ENCODE measurements at places on chromosomes 2 and 18.

DNA sequence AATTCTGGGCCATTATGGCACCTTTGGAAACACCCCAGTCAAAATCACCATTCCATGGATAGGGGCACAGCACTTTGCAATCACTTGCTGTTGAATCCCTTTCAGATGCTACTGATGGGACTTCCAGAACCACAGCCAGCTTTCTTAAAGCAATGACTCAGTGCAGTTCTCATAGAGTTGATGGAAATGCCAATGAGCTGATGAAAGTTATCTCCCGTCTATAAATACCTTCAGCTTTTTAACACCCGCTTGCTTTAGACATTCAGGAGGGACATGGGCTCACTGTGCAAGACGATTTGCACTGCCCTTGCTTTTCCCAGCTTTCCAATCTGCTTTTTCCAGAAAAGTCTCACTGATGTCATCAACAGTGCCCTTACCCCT, 66.7 kb upstream of the RPL31 start:
- DNase-seq, result no peak

DNA sequence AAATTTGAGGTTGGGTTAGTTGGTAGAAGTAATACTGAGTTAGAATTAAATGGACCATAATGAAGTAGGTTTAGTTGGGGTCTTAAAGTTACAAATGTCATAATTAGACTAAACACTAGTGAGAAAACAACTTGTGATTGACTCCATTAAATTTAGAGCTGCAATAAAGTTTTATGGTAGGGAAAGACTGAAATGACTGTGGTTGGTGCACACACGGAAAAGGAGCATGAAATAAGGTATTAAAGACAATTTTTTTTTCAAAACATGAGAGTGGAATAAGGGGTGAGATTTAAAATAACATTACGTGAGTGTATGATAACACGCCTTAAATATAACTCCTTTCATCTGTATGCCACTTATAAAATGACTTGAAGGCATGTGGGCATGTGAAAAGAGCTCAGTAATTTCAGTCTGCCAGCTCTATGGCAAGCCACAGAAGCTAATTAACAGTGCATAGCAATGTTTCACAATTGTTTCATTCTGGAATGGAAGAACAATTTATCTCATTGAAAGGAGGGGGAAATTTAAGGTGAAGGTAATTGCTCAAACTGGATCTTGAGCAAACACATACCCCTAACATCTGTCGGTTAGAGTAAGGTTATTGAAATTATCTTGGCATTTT, 1.4 kb downstream of the FRZB start:
- no peak for DNase-seq

DNA sequence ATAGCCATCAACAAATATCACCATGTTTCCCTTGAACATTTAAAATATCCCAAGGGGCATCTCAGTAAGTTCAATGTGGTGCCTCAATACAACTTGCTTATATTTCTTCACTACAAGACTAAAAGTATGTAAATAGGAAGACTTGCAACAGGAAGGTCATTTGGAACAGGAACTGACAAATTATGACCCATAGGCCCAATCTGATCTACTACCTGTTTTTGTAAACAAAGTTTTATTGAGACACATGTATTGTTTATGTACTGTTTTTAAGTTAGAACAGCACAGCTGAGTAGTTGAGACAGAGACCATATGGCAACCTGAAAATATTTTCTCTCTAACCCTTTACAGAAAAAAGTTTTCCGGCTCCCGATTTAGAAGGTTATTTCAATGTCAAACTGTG, 154.8 kb upstream of the TFPI start:
- DNase-seq, result no peak

DNA sequence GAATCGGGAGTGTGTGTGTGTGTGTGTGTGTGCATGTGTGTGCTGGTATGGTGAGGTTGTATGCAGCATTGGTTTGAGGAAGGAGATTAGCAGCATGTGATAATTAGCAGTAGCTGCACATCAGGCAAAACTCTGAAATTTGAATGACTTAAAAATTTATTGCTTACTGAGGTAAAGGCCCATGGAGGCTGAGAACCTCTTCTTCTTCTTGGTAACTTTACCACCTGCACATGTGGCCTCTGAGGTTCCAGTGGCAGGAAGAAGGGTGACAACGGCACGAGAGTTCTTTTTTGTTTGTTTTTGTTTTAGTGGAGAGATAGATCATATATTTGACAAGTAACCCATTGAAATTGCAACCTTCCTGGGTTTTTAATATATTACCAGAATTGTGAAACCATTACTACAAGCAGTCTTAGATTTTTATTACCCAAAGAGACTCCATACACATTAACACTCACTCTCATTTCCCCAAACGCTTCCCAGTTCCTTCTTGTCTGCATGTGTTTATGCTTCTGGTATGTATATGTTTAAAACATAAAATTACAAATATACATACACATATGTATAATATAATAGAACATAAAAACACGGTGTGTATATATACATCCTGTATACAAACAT, 292.1 kb downstream of the PTGR3 start:
- DNase-seq, result no peak

- no peak for DNase-seq
These were observed 10.8 kb downstream of the SMARCAL1 start for GRCh38 chr2:216423071-216423470.

DNA sequence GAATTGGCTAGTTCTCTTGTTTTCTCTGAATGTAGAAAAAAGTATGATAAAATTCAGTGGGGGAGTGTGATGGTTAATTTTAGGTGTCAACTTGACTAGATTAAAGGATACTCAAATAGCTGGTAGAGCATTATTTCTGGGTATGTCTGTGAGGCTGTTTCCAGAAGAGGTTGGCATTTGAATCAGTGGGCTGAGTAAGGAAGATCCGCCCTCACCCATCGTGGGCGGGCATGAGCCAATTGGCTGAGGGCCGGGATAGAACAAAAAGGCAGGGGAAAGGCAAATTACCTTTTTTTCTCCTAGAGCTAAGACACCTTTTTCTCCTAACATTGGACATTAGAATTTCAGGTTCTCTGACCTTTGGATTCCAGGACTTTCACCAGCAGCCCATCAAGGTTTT, 667.6 kb upstream of the SLC8A1 start:
- peak; percentile 25 for DNase-seq

DNA sequence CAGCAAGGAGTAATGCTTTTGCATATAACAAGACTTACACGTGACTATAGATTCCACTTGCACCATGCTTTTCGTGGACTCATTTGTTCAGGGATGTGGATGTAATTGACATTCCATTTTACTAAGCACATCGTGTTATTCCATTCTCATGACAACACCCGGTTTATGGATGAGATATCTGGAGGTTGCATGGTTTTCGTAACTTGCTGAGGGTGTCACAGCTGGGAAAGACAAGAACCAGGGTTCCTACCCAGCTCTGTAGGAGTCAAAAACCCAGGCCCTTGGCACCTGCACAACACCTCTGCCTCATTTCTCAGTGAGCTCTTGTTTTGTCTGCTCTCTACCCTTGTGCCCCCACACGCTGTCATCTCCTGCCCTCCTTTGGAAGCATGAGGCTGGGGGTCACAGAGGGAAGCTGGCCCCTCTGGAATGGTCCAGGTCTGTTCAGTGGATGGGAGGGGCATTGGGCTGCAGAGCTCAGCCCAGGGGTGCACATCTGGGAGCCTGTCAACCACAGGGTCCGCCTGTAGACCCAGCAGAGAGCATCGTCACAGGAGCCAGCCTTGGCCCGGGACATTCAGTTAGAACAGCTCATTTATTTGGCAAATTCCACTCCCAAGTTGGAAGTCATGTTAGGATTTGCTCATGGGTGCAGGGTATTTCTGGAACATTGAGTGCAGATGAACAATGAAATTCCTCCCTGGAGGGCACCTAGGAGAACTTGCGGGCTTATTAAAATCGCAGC, 120.1 kb upstream of the TWIST2 start:
- DNase-seq, result no peak

DNA sequence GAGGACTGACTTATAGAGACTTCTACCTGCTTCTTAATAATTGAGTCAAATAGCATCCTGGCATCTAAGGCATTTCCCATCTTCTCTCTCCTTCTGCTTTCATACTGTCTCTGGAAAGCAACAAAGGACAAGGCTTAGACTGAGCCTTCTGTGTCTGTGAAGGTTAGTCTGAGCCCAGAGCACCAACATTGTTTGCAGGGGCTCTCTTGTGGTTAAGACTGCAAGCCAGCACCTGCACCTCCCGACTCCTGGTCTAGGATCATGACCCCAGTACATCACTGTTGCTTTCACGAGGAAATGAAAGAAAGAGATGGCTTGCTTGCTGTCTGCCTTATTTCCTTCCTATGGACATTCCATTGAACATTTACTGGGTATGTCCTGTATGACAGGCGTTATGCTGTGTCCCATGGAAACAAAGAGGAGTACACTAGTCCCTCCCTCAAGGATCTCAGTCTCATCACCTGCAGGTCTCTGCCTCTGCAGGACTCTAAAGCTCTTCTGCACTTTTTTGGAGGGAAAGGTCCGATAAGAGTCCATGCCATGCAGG, 315.8 kb upstream of the EPAS1 start:
- DNase-seq, result no peak

DNA sequence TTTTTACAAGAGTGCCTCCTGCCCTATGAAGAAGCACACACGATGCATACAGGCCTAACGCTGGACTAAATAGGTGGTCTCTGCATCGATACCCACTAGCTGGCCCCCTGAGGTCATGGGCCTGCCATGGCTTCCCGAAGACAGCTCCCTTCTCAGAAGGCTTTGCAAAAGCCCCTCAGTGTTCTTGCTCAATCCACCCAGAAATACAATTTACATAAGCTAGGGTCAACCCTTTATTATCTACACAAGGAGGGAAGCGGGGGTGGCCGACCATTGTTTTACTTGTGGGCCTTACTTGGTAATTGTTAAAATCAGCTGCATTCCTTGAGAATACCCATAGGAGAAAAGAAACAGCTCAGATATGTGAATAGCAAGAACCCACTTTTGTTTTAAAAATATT, 28.5 kb downstream of the UXS1 start:
- DNase-seq, result no peak

GRCh38 chr2:139835101-139835500, 1054.9 kb upstream of the NXPH2 start:
- DNase-seq, result no peak

DNA sequence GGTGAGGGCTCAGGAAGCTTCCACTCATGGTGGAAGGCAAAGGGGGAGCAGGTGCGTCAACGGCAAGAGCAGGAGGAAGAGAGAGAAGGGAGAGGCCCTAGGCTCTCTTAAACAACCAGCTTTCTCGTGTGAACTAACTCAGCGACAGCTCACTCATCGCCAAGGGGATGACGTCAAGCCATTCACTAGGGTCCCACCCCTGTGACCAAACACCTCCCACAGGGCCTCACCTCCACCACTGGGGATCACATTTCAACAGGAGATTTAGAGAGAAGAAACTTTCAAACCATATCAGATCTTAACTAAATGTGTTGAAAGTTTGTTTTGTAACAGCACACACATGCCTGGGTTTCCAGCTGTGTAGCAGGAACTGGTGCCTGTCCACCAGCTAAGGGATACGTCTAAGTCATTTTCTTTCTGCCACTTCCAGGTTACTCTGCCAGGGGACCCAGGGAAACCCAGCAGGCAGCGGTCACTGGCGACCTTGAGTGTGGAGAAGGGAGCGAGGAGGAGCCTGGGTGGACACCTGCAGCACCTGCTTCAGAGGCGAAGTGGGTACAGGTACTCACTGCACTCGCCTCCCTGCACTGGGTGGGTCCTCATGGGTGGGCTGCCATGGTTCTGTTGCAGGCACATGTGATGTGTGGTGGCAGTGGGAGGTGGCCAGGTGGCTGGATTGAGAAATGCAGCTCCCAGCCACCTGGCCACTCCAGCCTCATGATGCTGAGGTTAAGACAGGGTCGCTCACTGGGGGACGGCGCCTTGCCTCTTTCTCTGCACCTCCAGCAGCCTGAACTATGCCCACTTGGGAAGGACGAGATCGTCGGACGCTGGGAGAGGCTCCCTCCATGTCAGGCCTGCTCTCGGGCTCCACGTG, 8.4 kb upstream of the GPC1 start:
- no peak for DNase-seq

DNA sequence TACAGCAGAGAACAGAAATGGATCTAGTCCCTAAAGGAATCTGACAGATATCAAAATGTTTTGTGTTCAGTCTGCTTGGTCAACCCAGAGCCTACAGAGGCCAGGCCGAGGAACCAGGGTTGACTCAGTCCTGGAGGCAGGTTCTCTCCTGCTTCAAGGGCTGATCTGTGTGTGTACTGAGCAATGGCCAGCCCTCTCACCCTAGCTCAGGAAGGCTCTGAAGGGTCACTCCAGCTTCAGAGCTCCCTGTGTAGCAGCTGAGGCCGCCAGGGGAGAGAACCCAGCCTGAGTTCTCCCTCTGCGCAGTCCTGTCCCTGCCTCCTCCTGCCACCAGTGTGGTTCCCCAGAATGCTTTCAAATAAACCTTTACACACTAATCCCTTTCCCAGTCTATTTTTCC, 41.1 kb downstream of the NEURL3 start:
- no peak for DNase-seq

DNA sequence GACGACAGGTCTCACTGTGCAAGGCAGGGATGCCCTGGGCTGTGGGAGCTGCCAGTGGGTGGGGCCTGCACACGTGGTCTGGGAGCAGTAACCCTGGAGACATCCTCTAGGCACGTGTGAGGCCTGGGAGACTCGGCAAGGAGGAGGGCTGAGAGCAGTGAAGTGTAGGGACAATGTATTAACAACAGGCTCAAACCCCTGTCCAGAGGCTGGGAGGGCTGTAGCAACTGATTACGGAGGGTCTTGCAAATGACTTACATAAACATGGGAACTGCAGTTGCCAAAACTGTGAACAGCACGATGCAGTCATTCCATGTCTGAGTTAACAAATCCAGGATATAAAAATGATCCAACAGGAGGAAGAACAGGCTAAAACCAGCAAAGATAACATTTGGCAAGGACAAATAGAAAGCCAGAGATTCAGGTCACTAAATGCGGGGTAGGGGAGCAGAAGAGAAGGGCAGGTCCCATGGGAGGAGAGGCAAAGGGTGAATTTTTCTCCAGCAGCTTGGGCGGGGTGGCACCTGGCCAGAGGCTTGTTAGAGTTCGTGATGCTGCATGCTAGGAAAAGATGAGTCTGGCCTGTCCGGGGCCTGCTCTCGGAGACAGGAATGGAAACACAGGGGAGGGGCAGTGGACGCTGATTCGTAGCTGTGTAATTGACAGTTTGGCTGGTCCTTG, 44.9 kb downstream of the CYP27C1 start:
- DNase-seq, result no peak

GRCh38 chr2:239690651-239691631, 290.1 kb upstream of the HDAC4 start:
- DNase-seq, result no peak

DNA sequence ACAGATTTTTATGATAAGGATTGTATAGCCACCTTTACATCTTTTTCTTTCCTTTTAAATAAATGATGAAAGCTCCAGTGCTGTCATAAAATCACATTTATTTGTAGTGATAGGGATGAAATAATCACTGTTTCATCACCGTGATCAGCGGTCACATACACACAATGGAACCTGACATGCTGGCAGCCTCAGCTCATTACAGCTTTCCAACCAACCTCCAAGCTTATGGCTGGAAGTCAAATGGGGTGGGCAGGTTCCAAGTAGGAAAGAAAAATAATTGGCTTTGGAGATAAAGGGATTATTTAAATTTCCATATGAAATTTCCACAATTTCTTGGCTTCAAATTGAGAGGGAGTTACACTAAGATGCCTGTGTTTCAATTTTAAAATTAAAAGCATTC, 251.3 kb downstream of the PLCL1 start:
- no peak for DNase-seq

GRCh38 chr2:177362499-177362898, 30.1 kb upstream of the AGPS start:
- no peak for DNase-seq

- no peak for DNase-seq
These were observed 45.9 kb downstream of the PXDN start for GRCh38 chr2:1698188-1698945.
